Ascending aorta (tissue), 2 donors: ENCODE measurements at places on chromosomes 13 and 19. TPM values are rescaled to one million over a fixed set of nuclear protein-coding genes. Genes with fewer than 3 reads are reported as not detected.

GRCh38 chr13:101941095-101941783, 460.6 kb downstream of the FGF14 start:
- no peaks in the 10 kb centered on the region for H3K27me3 ChIP-seq
- H3K27ac ChIP-seq: no peak overlapping the region
- no peak for DNase-seq

GRCh38 chr13:36344886-36345437, 1.2 kb downstream of the SPART start:
- peak overlapping the region; percentile 100 for H3K27ac ChIP-seq
- H3K4me3 ChIP-seq: peak overlapping the region; percentile 77
- peaks cover 14% of the 10 kb centered on the region for H3K4me1 ChIP-seq
- no peaks in the 10 kb centered on the region for H3K36me3 ChIP-seq
- no peak for DNase-seq

The MEF2B gene
- total RNA-seq: not detected

The SRRM5 gene
- total RNA-seq: 0.32 TPM

GRCh38 chr19:6362027-6362350, 658 bp downstream of the CLPP start:
- H3K4me1 ChIP-seq: peaks cover 7% of the 10 kb centered on the region
- H3K27me3 ChIP-seq: no peaks in the 10 kb centered on the region
- peak overlapping the region; percentile 99 for H3K4me3 ChIP-seq
- DNase-seq: no peak
- peaks cover 31% of the 10 kb centered on the region for H3K36me3 ChIP-seq
- H3K27ac ChIP-seq: peak overlapping the region; percentile 80

DNA sequence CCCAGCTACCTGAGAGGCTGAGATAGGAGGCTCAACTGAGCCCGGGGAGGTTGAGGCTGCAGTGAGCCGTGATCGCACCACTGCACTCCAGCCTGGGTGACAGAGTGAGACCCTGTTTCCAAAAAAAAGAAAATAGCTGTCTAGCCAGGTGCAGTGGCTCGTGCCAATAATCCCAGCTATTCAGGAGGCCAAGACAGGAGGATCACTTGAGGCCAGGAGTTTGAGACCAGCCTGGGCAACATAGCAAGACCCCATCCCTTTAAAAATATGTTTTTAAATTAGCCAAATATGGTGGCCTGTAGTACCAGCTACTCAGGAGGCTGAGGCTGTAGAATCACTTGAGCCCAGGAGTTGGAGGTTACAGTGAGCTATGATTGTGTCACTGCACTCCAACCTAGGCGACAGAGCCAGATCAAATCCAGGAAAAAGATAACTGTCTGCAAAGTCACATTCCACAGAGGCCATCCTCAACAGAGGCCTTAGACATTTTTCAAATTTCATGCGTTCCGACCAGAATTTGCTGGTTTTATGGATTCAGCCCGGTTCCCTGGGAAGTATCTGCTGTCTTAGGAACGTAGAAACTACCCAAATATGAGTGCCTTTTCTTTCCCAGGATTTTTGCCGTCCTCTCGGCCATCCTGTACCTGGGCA, 58.7 kb upstream of the USE1 start:
- H3K4me1 ChIP-seq: no peaks in the 10 kb centered on the region
- H3K27ac ChIP-seq: no peak overlapping the region
- no peaks in the 10 kb centered on the region for H3K27me3 ChIP-seq
- H3K4me3 ChIP-seq: no peak overlapping the region

DNA sequence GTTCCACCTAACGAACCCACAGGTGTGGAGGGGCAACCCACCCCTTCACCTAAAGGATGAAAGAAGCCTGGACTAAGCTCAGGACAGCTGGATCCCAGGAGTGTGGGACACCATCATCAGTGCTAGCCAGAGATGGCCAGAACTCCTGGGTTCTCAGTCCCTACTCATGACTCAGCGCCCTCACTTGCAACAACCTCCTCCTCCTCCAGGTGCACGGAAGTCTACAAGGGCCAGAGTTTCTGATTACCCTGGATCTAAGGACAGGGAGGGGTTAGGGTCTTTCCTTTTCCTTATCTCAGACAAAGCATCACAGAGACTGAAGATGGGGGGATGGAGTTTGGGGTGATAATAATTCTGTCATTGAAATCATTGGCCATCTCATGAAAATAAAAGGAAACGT, 8.0 kb downstream of the TULP2 start:
- H3K4me3 ChIP-seq: no peak overlapping the region
- no peak overlapping the region for H3K27ac ChIP-seq
- no peaks in the 10 kb centered on the region for H3K36me3 ChIP-seq
